ENCODE measurements at places on chromosomes 16 and 17.
A peak's percentile ranks its signal among the peaks of the same experiment; 100 is the strongest.

DNA sequence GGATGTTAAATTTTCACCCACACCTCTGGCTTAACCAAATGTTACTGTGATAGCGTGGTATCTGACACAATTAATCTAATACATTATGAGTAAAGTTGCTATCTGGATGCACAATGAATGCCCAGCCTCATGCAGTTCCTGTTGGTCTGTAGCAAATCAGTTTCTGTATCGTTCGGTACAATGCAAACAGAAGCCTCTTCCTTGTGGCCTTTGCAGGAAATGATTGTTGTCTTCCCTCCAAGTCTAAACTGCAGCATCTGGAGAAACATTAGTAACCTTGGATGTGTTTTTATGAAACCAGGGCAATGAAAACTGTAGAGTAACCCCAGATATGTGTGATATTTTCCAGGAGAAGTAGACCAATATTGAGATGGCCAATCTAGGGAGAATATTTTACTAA is 46.8 kb downstream of the CYB561 start:
- no peak for DNase-seq

- DNase-seq: no peak
Observed at GRCh38 chr16:69190046-69190588, 3.2 kb downstream of the SNTB2 start.

DNA sequence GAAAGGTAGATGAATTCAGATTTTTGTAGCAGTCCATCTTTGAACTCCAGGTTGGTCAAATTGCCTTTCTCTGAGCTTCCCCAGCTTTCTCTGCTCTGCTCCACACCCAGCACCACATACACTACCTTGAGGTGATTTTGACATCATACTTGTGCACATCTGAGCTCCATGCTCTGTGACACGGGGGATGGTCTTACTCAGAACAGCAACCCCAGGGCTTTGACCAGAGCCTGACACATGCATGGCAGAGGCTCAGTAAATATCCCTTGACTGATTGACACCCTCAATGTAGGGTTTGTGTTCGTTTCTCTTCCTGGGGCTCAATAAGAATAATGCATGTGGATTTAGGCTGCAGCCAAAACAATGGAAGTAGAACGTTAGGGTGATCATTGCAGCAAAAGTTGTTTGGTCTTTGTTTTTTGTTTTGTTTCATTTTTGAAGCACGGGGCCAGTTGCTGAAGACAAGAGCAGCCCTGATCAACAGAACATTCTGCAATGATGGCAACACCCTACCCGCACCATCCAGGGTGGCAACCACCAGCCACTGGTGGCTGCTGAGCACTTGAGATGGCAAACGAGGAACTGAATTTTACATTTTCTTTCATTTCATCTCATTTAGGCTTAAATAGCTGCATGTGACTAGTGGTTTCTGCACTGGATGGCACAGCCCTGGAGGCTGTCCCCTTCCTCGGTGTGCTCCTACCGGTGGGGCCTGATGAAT is 224.8 kb upstream of the TNRC6C start:
- peak; percentile 5 for DNase-seq

GRCh38 chr16:25031441-25032307 is 16.5 kb upstream of the ARHGAP17 start:
- peak; percentile 89 for DNase-seq

DNA sequence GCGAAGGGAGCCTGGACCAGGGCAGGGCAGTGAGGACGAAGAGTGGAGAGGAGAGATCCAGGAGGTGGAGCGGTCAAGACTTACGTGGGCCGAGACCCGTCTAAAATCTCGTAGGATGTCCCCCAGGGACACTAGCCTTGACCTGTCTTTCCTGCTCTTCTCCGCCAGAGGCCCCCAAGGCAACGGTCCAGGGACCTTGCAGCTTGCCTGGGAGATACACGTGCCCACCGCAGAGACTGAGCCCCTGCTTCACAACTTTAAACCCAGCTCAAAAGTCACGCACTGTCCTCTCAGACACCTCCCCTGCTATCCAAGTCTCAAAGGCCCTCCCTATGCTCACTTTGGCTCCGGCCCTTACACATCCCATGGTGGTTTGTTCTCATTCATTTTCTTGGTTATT is 9.4 kb downstream of the TIGD7 start:
- no peak for DNase-seq

DNA sequence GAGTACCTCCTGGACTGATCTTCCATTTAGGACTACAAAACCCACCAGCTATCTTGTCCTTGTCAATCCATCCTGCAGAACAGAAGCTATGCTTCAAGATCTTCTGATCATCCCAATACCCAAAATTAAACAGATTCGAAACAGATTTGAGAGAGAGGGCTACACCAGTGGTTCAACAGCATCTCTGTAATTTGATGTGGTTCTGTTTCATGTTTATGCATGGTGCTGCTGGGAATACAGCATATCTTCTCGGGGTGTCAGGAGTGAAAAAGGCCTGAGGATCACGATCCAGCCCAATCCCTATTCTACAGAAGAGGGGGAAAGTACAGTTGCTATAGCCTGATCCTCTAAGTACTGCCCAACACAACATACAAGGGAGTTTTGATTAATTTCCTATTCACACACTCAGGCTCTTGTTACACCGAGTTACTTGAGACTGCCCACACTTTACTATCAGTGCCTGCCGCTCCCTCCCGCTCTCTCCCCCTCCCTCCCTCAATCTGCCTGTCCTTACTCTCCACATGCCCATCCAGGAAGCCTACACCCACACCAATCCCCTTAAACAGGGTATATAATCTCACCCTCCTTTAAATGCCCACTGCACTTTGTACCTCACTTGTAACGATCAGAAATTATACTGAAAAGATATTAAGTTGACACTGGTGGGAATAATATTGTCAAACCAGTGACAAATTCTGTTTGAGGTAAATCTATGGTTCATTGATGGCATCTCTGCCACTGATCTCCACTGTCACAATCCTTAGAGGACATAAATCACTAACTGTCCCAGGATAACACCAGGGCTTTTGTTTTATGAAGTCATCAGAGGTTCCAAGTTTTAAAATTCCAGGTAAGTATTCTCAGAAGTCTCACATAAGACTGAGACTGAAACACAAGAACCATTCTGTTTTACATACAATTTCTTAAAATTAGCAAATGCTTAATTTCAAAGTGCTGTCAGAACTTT is 89.3 kb upstream of the PLEKHM1 start:
- no peak for DNase-seq

Measured in stimulated activated CD8-positive, alpha-beta memory T cell treated with anti-CD3 and anti-CD28 coated beads, Interleukin-4, amount 100 ng/mL, for 48 hours (primary cell).